ENCODE measurements at places on chromosomes 5 and 9. TPM values are rescaled to one million over a fixed set of nuclear protein-coding genes. Genes with fewer than 3 reads are reported as not detected.

GRCh38 chr5:98768960-98769209 lies 4.6 kb upstream of the RGMB start:
- DNase-seq, result no peak
- H3K27ac ChIP-seq, result no peak overlapping the region
- peak overlapping the region; percentile 98 for H3K4me3 ChIP-seq

DNA sequence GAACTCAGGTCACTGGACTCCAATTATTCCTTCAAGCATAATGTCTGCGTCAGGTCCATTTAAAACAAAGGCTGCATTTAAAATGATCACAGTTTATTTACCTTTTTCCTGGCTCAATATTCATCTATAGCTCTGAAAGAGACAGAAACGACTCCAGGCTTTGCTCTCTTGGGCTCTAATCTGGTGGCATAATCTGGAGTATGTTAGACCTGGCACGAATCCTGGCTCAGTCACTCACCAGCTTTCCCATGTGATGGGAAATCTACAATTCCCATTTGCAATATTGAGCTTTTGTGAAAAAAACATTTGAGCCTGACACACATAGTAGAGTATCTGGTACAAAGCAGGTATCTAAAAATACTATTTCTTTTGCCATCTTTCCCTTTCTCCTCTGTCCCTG lies 155.8 kb downstream of the SEMA6A start:
- no peak overlapping the region for H3K4me3 ChIP-seq
- H3K27me3 ChIP-seq, result peaks cover 1% of the 10 kb centered on the region
- peaks cover 9% of the 10 kb centered on the region for H3K36me3 ChIP-seq
- no peaks in the 10 kb centered on the region for H3K4me1 ChIP-seq

The TOR4A gene
- 1.5 TPM for total RNA-seq

DNA sequence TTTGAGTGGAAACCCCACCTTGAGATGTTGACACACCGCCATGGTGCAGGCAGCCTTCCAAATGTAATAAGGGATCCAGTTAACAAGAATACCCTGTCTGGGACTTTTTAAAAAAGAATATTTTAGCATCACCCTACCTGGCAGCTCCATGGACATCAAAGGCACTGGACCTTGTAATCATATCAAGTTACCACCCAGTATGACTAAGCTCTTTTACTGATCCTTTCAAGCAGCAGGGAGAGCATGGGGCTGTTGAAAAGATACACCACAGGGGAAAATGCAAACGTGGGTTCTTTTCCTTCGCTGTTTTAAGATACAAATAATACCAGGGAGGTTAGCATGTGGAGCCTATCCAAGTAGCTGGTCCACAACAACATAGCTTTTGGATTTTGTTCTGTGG lies 211.2 kb downstream of the SAXO1 start:
- DNase-seq, result no peak
- H3K4me1 ChIP-seq, result no peaks in the 10 kb centered on the region
- no peaks in the 10 kb centered on the region for H3K27me3 ChIP-seq
- H3K27ac ChIP-seq, result no peak overlapping the region

- no peak overlapping the region for H3K4me3 ChIP-seq
- peaks cover 7% of the 10 kb centered on the region for H3K36me3 ChIP-seq
- H3K4me1 ChIP-seq, result no peaks in the 10 kb centered on the region
Measured at GRCh38 chr9:88724331-88724730, 189.4 kb downstream of the NXNL2 start.

DNA sequence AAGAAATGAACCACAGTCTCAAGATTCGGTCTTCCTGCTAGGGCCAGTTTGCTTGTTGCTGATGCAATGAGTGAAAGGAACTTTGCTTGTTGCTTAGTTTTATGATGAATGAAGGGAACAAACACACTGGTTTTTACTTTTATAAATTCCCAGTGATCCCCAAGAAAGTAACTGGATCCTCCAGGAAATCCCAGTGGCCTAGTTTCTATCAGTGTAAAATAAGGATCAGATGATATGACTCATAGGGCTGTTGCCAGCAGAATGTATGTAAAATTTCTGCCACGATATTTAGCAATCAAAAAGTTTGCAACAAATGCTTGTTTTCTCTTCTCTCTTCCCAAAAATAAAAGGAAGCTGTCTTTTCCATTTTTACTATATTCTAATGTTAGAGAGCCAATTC lies 160.1 kb upstream of the CDKN2B start:
- H3K36me3 ChIP-seq, result no peaks in the 10 kb centered on the region
- H3K4me3 ChIP-seq, result no peak overlapping the region
- H3K27me3 ChIP-seq, result peaks cover 2% of the 10 kb centered on the region
- H3K27ac ChIP-seq, result no peak overlapping the region
- no peak for DNase-seq

- H3K4me3 ChIP-seq, result no peak overlapping the region
- H3K27ac ChIP-seq, result peak overlapping the region; percentile 33
- peaks cover 2% of the 10 kb centered on the region for H3K27me3 ChIP-seq
- DNase-seq, result no peak
Measured at GRCh38 chr5:158414333-158414762, 555.4 kb upstream of the CLINT1 start.

- no peak for DNase-seq
- no peak overlapping the region for H3K27ac ChIP-seq
- peaks cover 14% of the 10 kb centered on the region for H3K36me3 ChIP-seq
- H3K4me3 ChIP-seq, result no peak overlapping the region
Measured at GRCh38 chr5:137712139-137712667, 23.7 kb downstream of the KLHL3 start.

DNA sequence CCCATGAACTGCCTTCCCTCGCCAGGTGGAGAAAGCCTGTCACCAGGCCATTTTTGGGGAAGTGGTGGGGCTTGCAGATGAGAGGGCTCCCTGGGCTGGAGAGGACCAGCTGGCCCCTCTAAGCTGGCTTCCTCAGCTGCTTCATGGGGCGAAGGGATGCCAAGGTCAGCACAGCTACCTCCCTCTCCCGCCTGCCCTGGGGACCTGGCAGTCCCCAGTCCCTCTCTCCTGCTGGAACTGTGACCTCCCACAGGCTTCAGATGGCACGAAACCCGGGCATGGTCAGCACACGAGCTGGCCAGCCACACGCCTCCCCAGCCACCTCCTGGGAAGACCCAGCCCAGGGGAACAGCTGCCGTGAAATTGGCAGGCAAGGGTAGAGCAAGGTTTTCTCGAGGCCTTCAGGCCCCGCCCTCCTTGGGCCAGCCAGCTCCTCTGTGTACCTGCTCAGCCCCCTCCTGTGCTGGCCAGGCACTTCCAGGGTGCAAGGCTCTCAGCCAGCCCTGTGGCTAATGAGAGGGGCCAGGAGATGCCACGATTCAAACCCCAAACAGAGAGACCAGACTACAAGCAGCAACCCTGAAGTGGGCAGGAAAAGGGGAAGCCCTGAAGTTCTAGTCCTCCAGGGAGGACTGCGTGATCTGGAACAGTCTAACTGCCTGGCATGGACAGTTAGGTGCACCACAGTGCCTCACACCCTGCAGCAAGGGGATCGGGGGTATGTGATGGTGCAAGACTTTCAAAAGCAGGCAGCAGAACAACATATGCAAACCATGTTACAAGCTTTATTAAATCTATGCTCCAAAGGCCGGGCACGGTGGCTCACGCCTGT lies 12.9 kb downstream of the PLPP7 start:
- DNase-seq, result no peak
- H3K27ac ChIP-seq, result no peak overlapping the region
- H3K27me3 ChIP-seq, result peaks cover 5% of the 10 kb centered on the region
- peaks cover 10% of the 10 kb centered on the region for H3K4me1 ChIP-seq
- no peaks in the 10 kb centered on the region for H3K36me3 ChIP-seq

DNA sequence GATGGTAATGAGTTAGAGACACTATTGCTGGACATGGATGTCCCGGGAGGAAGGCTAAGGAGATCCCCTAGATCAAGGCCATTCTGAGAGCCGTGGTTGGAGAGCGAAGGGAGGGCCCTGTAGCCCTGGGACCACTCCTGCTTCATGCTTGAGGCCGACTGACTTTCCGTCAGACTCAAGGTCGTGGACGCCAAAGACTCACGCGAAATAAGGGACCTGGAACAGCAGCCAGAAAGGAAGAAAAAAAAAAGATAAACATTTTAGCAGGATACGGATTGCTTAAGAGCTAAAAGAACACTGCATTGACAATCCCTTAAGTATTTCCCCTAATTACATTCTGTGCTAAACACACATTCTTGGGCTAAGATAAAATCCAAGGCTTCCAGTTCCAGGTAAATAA lies 181.2 kb downstream of the GLIS3 start:
- no peaks in the 10 kb centered on the region for H3K27me3 ChIP-seq
- H3K36me3 ChIP-seq, result no peaks in the 10 kb centered on the region
- peak overlapping the region; percentile 54 for H3K27ac ChIP-seq
- H3K4me3 ChIP-seq, result no peak overlapping the region
- DNase-seq, result no peak
- H3K4me1 ChIP-seq, result no peaks in the 10 kb centered on the region

- no peaks in the 10 kb centered on the region for H3K36me3 ChIP-seq
- H3K4me3 ChIP-seq, result no peak overlapping the region
- no peak for DNase-seq
- no peaks in the 10 kb centered on the region for H3K4me1 ChIP-seq
- no peak overlapping the region for H3K27ac ChIP-seq
- H3K27me3 ChIP-seq, result no peaks in the 10 kb centered on the region
Measured at GRCh38 chr5:55668356-55668755, 43.8 kb downstream of the SLC38A9 start.

GRCh38 chr5:105940181-105940580 lies 1730.6 kb downstream of the EFNA5 start:
- no peak for DNase-seq
- no peaks in the 10 kb centered on the region for H3K4me1 ChIP-seq
- no peak overlapping the region for H3K27ac ChIP-seq
- peaks cover 3% of the 10 kb centered on the region for H3K27me3 ChIP-seq
- H3K36me3 ChIP-seq, result peaks cover 4% of the 10 kb centered on the region
- no peak overlapping the region for H3K4me3 ChIP-seq

The HEXB gene
- 13.5 TPM for total RNA-seq

The PCDHGA6 gene
- 6.3 TPM for total RNA-seq

- H3K4me1 ChIP-seq, result peaks cover 1% of the 10 kb centered on the region
- no peak overlapping the region for H3K4me3 ChIP-seq
- H3K27me3 ChIP-seq, result peaks cover 2% of the 10 kb centered on the region
Measured at GRCh38 chr5:74152136-74152535, 488.4 kb downstream of the ENC1 start.

- H3K27me3 ChIP-seq, result no peaks in the 10 kb centered on the region
- peaks cover 2% of the 10 kb centered on the region for H3K4me1 ChIP-seq
- H3K27ac ChIP-seq, result no peak overlapping the region
- no peak overlapping the region for H3K4me3 ChIP-seq
Measured at GRCh38 chr5:128669803-128670202, 131.8 kb upstream of the FBN2 start.

- H3K27me3 ChIP-seq, result peaks cover 3% of the 10 kb centered on the region
- DNase-seq, result no peak
- no peaks in the 10 kb centered on the region for H3K4me1 ChIP-seq
- no peak overlapping the region for H3K4me3 ChIP-seq
- H3K36me3 ChIP-seq, result no peaks in the 10 kb centered on the region
Measured at GRCh38 chr5:38601133-38601862, 44.9 kb upstream of the LIFR start.

The GGTA1 gene
- not detected for total RNA-seq

DNA sequence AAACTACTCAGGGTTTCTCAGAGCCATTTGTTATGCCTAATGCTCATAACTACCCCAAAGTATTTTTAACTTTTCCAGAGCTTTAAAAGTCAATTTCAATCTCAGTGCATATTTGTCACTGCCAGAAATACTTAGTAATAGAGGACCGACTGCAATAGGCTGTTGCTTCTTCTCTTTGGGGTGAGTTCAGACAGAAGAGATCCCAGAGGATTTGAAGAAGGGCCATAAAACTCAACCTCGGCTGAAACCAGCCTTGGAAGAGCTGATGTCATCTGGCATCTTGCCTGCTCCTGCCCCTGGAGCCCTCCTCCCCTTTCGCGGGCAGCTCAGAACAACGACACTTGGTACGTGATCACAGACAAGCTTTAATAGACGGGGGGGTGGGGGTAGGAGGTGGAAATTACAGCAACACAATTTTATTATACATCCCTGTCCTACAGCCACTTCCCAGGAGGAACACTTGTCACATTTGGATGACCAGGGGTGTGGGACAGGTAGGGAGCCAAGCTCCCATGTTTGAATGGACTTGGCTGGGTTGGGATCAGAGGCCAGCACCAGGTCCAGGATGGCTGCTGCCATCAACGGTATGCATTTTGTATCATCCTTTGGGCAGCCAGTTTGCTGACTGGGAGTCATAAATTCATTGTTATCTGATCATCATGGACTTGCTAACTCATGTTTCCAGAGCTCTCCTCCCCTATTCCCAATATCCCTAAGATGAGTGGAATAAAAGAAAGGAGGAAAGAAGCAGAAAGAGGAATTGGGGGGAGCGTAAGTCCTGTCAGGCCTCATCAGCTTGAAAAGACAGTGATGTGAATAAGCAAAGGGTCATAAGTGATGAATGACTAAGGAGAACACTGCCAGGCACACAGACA lies 186.6 kb upstream of the PANK3 start:
- peaks cover 23% of the 10 kb centered on the region for H3K4me1 ChIP-seq
- H3K27ac ChIP-seq, result no peak overlapping the region
- DNase-seq, result no peak
- peaks cover 19% of the 10 kb centered on the region for H3K36me3 ChIP-seq

GRCh38 chr5:178469975-178470759 lies 120.0 kb downstream of the COL23A1 start:
- H3K4me1 ChIP-seq, result peaks cover 31% of the 10 kb centered on the region
- no peak for DNase-seq
- H3K27ac ChIP-seq, result peak overlapping the region; percentile 76
- H3K4me3 ChIP-seq, result peak overlapping the region; percentile 18
- H3K27me3 ChIP-seq, result peaks cover 5% of the 10 kb centered on the region

- no peaks in the 10 kb centered on the region for H3K27me3 ChIP-seq
- H3K36me3 ChIP-seq, result no peaks in the 10 kb centered on the region
- H3K4me3 ChIP-seq, result no peak overlapping the region
- no peak overlapping the region for H3K27ac ChIP-seq
- DNase-seq, result no peak
- no peaks in the 10 kb centered on the region for H3K4me1 ChIP-seq
Measured at GRCh38 chr9:120885958-120886357, 9.0 kb upstream of the PHF19 start.

- DNase-seq, result no peak
- peaks cover 9% of the 10 kb centered on the region for H3K36me3 ChIP-seq
- H3K4me3 ChIP-seq, result no peak overlapping the region
Measured at GRCh38 chr9:114472765-114473446, 32.4 kb downstream of the WHRN start.

The KIF12 gene
- 0.93 TPM for total RNA-seq

The FGF10 gene
- total RNA-seq, result not detected

GRCh38 chr5:2996687-2997086 lies 245.2 kb upstream of the IRX2 start:
- H3K27me3 ChIP-seq, result peaks cover 2% of the 10 kb centered on the region

The CARD9 gene
- total RNA-seq, result 4.1 TPM

DNA sequence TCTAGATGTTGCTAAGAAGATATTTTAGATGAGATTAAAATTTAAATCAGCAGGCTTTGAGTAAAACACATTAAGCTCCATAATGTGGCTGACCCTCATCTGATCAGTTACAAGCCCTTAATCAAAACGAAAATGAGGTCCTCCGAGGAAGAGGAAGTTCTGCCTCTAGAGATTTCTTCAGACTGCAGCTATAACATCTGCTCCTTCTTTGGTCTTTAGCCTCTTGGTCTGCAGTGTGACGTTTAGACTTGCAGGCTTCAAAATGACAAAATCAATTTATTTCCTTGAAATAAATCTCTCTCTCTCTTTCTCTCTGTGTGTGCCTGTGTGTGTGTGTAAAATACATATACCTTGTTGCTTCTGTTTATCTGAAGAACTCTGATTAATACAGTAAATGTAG lies 1429.8 kb upstream of the CDH9 start:
- H3K27ac ChIP-seq, result peak overlapping the region; percentile 82
- H3K36me3 ChIP-seq, result no peaks in the 10 kb centered on the region
- DNase-seq, result no peak
- peaks cover 3% of the 10 kb centered on the region for H3K27me3 ChIP-seq
- H3K4me1 ChIP-seq, result peaks cover 23% of the 10 kb centered on the region

The G3BP1 gene
- total RNA-seq, result 127 TPM

The SLC31A1 gene
- total RNA-seq, result 11.2 TPM

The FUBP3 gene
- 76.8 TPM for total RNA-seq

Measured in glutamatergic neuron (in vitro differentiated cells).